Memory B cell (primary cell): ENCODE measurements at places on chromosomes 7 and 10.
A peak's percentile ranks its signal among the peaks of the same experiment; 100 is the strongest.

DNA sequence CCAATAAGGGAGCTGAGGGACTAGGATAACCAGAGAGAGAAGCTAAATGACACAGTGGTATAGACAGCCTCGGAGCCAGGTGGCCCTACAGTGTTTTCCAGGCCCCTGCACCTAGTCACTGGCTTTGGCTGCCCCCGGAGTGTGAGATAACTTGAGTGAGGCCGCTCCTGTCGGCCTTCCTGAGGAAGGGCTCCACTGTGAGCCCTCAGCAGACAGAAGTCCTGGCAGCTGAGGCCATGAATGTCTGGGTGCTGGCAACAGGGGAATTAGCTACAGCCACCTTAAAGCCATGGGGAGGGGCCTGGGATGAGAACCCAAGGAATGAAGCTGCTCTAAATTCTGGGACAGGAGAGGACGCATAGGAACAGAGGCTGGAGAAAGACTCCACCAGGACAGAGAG, 4.6 kb upstream of the GDF10 start:
- no peak overlapping the region for H3K27ac ChIP-seq
- no peak for DNase-seq
- H3K4me3 ChIP-seq: no peak overlapping the region
- H3K27me3 ChIP-seq: peaks cover 15% of the 10 kb centered on the region
- no peaks in the 10 kb centered on the region for H3K36me3 ChIP-seq
- H3K4me1 ChIP-seq: no peaks in the 10 kb centered on the region

GRCh38 chr7:157138424-157139110, at the start of gene UBE3C:
Gene UBE3C (plus strand): TSS chr7:157138926. CDS start chr7:157139273, 347 bp downstream.
- H3K36me3 ChIP-seq: peaks cover 15% of the 10 kb centered on the region
- DNase-seq: peak; percentile 93
- H3K27me3 ChIP-seq: no peaks in the 10 kb centered on the region
- H3K27ac ChIP-seq: peak within 1 kb of the TSS; percentile 96

- peaks cover 12% of the 10 kb centered on the region for H3K4me1 ChIP-seq
- DNase-seq: no peak
- no peak overlapping the region for H3K4me3 ChIP-seq
- H3K27me3 ChIP-seq: peaks cover 3% of the 10 kb centered on the region
- H3K27ac ChIP-seq: no peak overlapping the region
- H3K36me3 ChIP-seq: peaks cover 2% of the 10 kb centered on the region
These were observed 44.2 kb downstream of the PPIF start for GRCh38 chr10:79391231-79392019.

GRCh38 chr7:131940621-131941165, 384.3 kb upstream of the PODXL start:
- no peaks in the 10 kb centered on the region for H3K4me1 ChIP-seq
- H3K36me3 ChIP-seq: no peaks in the 10 kb centered on the region
- no peak overlapping the region for H3K27ac ChIP-seq
- no peak overlapping the region for H3K4me3 ChIP-seq

DNA sequence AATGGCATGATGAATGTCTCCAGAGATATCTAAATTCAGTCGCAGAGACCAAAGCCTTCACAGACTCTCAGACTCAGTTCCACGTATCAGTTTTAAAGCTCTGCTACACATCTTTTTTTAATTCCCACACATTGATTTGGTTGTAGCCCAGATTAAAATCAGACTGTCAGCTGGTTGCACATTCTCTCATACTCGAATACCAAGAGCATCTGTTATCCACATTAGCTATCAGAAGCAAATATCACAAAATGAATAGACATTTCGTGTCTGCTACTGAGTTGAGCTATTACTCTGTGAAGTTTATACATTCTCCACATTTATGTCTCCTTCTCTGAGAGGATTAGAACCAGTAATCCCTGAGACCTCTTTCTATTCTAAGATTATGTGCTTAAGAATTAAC, 229.2 kb downstream of the GPAM start:
- H3K36me3 ChIP-seq: no peaks in the 10 kb centered on the region
- no peaks in the 10 kb centered on the region for H3K4me1 ChIP-seq
- DNase-seq: no peak
- H3K27me3 ChIP-seq: peaks cover 1% of the 10 kb centered on the region
- H3K4me3 ChIP-seq: no peak overlapping the region

DNA sequence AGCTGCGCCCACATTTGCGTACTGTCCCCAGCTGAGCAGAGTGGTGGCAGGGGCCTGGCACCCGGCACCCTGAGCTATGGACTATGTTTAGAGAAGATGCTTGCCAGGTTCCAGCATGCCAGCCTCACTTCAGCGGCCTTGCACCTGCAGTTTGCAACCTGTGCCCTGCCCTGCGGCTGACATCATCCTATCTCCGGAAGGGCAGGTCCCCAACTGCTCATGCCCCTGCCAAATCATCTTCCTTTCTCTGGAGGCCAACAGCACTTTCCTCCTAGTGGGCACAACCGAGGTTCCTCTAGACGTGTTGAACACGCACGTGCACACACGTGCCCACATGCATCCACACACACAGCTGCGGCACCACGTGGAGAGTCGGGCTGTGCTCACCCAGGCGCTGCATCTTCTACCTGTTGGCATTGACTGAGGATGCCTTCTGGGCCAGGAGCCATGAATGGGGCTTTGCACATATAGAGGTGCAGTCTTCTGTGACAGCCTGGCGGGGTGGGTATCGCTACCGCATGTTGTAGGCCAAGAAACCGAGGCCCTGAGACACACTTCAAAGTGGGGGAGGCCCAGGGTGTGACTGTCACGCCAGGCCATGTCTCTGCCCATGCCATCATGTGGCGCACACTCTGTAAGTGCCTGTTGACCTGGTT, 24.5 kb downstream of the CNPY1 start:
- H3K27ac ChIP-seq: no peak overlapping the region
- peaks cover 17% of the 10 kb centered on the region for H3K27me3 ChIP-seq
- no peaks in the 10 kb centered on the region for H3K4me1 ChIP-seq
- H3K4me3 ChIP-seq: no peak overlapping the region
- no peak for DNase-seq

GRCh38 chr10:132096863-132097478, 31.2 kb downstream of the JAKMIP3 start:
- H3K27ac ChIP-seq: no peak overlapping the region
- H3K36me3 ChIP-seq: no peaks in the 10 kb centered on the region
- H3K4me3 ChIP-seq: no peak overlapping the region
- H3K27me3 ChIP-seq: peaks cover 12% of the 10 kb centered on the region
- no peaks in the 10 kb centered on the region for H3K4me1 ChIP-seq
- DNase-seq: no peak

- no peak overlapping the region for H3K4me3 ChIP-seq
- no peaks in the 10 kb centered on the region for H3K36me3 ChIP-seq
- no peak overlapping the region for H3K27ac ChIP-seq
- H3K27me3 ChIP-seq: peaks cover 8% of the 10 kb centered on the region
These were observed 78.4 kb downstream of the CTBP2 start for GRCh38 chr10:125081931-125082330.

GRCh38 chr10:69088471-69088769, 517 bp downstream of the SRGN start:
- H3K36me3 ChIP-seq: no peaks in the 10 kb centered on the region
- H3K27me3 ChIP-seq: no peaks in the 10 kb centered on the region
- H3K27ac ChIP-seq: peak overlapping the region; percentile 98
- H3K4me1 ChIP-seq: peaks cover 43% of the 10 kb centered on the region

DNA sequence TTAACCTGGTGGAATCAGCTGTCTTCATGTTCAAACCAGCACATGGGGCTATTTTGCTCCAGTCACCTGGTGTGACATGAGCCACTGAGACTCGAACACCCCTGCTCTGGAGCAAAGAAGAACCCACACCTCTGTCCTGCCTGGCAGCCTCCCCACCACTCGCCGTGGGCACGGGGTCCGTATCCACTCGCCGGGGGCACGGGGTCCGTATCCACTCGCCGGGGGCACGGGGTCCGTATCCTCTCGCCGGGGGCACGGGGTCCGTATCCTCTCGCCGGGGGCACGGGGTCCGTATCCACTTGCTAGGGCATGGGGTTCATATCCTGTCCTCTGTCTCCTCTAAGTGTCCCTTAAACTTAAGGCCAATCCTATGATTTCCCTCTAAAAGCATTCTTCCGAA, 558.7 kb downstream of the PTPRN2 start:
- H3K4me1 ChIP-seq: no peaks in the 10 kb centered on the region
- H3K27ac ChIP-seq: no peak overlapping the region
- peaks cover 2% of the 10 kb centered on the region for H3K27me3 ChIP-seq
- H3K36me3 ChIP-seq: no peaks in the 10 kb centered on the region
- no peak for DNase-seq

DNA sequence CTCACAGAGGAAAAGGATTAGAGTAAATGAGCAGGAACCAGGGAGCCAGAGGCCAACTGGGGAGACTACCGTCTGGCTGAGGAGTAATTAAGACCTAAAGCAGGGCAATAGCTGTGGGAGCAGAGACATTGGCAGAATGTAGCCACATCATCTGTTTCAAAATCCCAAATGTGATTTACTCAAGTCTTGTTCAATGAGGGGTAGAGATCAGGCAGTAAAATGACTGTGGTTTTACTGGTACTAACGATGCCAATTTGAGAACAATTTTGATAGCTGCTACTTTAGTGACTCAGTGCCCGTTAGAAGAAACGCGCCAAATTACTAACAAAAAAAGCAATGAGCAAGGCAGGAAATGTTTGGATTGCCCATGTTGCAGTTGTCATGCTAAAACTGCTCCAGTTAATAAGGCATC, 12.7 kb upstream of the MIOS start:
- H3K27me3 ChIP-seq: no peaks in the 10 kb centered on the region
- peaks cover 34% of the 10 kb centered on the region for H3K36me3 ChIP-seq
- H3K27ac ChIP-seq: no peak overlapping the region

DNA sequence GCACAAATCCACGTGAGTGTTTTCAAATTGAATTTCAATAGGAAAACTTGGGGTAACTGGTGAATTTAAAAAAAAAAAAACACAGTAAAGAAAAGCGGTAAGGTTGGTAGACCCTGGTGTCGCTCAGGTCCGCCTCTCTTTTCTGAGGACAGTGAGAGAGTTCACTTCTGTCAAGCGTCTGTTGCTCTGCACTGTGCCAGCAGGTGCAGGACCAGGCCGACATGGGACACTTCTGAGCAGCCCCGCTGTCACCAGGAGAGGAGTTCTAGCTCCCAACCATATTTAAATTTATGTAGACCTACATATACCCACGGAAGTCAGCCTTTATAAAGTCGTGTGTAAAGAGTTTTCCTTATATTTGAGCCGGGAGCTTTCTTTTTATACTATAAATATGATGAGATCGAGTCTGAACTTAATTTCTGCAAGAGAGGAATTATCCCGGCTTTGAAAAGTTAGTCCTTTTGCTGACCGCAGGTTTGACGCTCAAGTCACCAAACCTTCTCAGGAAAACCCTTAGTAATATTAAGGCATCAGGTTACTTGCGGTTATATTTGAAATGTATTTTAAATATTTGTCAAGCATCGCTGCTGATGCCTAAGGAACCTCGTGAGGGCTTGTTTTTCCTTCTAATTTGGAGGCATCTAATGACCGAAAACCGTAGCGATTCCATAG, 531 bp downstream of the IKZF1 start:
- peaks cover 16% of the 10 kb centered on the region for H3K36me3 ChIP-seq
- peak overlapping the region; percentile 96 for H3K27ac ChIP-seq
- H3K4me1 ChIP-seq: peaks cover 20% of the 10 kb centered on the region
- H3K4me3 ChIP-seq: peak overlapping the region; percentile 100
- peak; percentile 52 for DNase-seq
- H3K27me3 ChIP-seq: no peaks in the 10 kb centered on the region

- no peaks in the 10 kb centered on the region for H3K27me3 ChIP-seq
- DNase-seq: no peak
- H3K27ac ChIP-seq: no peak overlapping the region
These were observed 23.7 kb upstream of the AGR3 start for GRCh38 chr7:16905300-16906044.

DNA sequence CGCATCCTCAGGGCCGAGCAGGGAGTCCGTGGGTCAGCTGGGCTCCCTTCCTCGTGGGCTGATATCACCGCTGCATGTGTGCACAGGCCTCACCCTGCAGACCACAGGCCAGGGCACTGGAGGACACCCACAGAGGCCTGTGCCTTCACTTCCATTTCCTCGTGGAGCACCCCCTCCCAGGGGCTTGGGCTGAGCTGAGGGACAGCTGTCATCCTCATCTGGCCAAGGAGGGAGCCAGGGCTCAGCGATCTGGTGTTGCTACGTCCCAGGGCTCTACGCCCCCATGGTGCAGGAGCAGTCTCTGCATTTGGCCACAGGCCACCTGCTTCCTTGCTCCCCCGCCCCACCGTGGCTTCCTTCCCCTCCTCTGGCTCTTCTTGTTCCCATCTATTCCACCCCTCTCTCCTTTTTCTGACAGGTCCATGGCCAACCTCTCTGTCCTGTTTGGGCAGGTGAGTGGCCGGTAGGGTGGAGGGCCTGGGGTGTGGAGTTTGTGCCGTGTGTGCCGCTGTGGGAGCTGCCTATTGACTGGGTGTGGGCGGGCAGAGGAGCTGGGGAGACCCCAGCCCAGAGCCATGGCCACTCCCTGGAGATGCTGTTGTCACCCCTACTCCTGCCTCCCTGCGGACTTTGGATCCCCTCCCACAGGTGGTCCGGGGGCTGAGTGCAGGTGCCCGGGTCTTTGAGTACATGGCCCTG, 8.3 kb upstream of the ASIC3 start:
- no peaks in the 10 kb centered on the region for H3K4me1 ChIP-seq
- no peak overlapping the region for H3K27ac ChIP-seq
- H3K4me3 ChIP-seq: no peak overlapping the region
- DNase-seq: no peak
- peaks cover 16% of the 10 kb centered on the region for H3K36me3 ChIP-seq
- no peaks in the 10 kb centered on the region for H3K27me3 ChIP-seq

GRCh38 chr7:96311967-96312366, 9.9 kb downstream of the SLC25A13 start:
- H3K27me3 ChIP-seq: no peaks in the 10 kb centered on the region
- H3K27ac ChIP-seq: peak overlapping the region; percentile 38
- peaks cover 41% of the 10 kb centered on the region for H3K4me1 ChIP-seq
- H3K36me3 ChIP-seq: peaks cover 18% of the 10 kb centered on the region

GRCh38 chr10:79443338-79444198, 1.9 kb downstream of the ZCCHC24 start:
- no peak for DNase-seq
- peak overlapping the region; percentile 84 for H3K4me3 ChIP-seq
- H3K27ac ChIP-seq: peak overlapping the region; percentile 22
- H3K4me1 ChIP-seq: peaks cover 21% of the 10 kb centered on the region
- H3K27me3 ChIP-seq: peaks cover 1% of the 10 kb centered on the region

GRCh38 chr10:133131053-133131452, 29.0 kb upstream of the KNDC1 start:
- H3K4me1 ChIP-seq: peaks cover 15% of the 10 kb centered on the region
- H3K27ac ChIP-seq: no peak overlapping the region
- no peak overlapping the region for H3K4me3 ChIP-seq
- no peaks in the 10 kb centered on the region for H3K36me3 ChIP-seq
- DNase-seq: no peak
- H3K27me3 ChIP-seq: peaks cover 11% of the 10 kb centered on the region

- no peaks in the 10 kb centered on the region for H3K4me1 ChIP-seq
- no peak overlapping the region for H3K27ac ChIP-seq
- H3K27me3 ChIP-seq: peaks cover 2% of the 10 kb centered on the region
- DNase-seq: no peak
- no peaks in the 10 kb centered on the region for H3K36me3 ChIP-seq
These were observed 279.1 kb downstream of the PHF14 start for GRCh38 chr7:11252705-11253272.

- peaks cover 6% of the 10 kb centered on the region for H3K27me3 ChIP-seq
- H3K4me3 ChIP-seq: no peak overlapping the region
- no peak for DNase-seq
These were observed 472.6 kb downstream of the PLXNA4 start for GRCh38 chr7:132103718-132104117.
